Mesothelial cell of epicardium (in vitro differentiated cells): ENCODE measurements at places on chromosomes 1 and 21.

GRCh38 chr1:234928642-234929041 is 200.0 kb downstream of the TOMM20 start:
- no peak for DNase-seq

- no peak for DNase-seq
Measured at GRCh38 chr1:12063141-12064072, at the start of gene TNFRSF8. TNFRSF8 (plus strand) TSS chr1:12063303; CDS start chr1:12063599, 296 bp downstream.

DNA sequence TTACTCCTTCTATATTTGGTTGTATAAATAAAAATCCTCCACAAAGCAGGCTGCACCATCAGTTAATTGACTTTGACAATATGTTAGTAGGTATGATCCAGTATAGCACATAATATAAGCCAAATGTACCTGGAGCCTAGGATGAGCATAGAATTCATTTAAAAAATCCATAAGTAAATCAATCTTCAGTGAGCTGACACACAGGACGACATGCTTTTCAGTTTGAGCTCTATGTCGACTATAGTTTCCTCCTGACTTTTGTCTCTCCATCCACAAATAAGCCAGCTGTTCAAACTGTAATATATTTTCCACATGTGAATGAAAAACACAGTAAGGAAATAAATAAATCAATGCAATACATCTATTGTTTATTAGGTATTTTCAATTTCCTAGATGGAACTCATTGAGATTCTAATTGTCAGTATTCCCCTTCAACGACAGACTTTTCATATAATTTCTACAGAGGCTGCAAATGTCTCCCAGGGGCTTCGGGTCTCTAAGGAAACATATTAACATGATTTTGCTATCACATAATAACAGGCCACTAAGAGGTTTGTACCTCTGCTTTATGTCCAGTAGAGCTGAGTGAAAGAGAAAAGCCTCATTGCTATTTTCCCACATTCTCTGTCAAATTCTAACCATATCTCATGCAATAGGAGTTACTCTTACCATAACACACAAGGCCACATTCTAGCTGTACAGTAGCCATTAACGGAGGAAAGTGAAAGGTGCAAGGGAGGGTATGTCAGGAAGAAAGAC is 180.1 kb downstream of the KCNT2 start:
- DNase-seq: no peak

GRCh38 chr1:245561665-245562234 is 407.0 kb downstream of the KIF26B start:
- DNase-seq: no peak

DNA sequence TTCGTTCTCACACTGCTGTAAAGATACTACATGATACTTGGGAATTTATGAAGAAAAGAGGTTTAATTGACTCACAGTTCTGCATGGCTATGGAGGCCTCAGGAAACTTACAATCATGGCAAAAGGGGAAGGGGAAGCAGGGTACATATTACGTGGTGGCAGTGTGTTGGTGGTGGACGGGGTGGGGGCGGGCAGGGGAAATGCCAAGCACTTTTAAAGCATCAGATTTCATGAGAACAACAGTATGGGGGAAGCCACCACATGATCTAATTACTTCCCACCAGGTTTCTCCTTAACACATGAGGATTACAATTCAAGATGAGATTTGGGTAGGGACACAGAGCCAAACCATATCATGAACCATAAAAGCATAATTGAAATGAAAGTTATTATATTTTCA is 88.5 kb downstream of the UBE2U start:
- DNase-seq: no peak

DNA sequence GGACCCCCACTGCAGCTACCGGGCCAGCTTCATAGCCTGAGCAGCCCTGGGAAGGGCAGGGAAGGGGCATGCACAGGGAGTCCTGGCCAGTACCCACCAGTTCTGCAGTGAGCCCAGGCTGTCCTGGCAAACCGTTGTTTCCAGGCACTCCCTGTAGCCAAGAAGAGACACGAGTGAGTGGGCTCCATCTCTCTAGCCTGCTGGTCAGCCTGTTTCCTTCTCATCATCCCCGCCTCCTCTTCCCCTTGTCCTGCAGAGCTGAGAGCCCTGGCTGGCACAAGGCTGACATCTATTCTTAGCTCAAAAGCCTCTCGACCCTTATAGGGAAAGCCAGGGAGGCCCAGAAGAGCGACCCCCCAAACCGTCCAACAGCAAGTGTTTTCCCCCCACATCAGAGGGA is 28.7 kb downstream of the COL16A1 start:
- no peak for DNase-seq

GRCh38 chr1:9179463-9180110 is 50.7 kb upstream of the GPR157 start:
- no peak for DNase-seq

DNA sequence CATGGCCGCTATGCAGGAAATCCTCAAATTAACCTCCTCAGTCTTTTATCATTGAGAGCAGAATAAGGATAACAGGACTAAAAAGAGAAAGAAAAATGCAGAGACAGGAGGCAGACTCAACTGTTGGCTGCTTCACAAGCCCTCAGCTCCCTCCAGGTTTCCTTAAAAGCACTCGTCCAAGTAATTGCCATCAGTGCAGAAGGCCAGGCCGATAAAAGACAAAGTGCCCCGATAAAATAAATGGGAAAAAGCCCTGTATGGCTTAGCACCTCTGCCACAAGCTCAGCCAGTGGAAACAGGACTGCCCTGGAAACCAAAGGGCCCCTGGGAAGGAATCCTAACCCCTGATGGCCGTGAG is 8.1 kb downstream of the S100A6 start:
- no peak for DNase-seq

DNA sequence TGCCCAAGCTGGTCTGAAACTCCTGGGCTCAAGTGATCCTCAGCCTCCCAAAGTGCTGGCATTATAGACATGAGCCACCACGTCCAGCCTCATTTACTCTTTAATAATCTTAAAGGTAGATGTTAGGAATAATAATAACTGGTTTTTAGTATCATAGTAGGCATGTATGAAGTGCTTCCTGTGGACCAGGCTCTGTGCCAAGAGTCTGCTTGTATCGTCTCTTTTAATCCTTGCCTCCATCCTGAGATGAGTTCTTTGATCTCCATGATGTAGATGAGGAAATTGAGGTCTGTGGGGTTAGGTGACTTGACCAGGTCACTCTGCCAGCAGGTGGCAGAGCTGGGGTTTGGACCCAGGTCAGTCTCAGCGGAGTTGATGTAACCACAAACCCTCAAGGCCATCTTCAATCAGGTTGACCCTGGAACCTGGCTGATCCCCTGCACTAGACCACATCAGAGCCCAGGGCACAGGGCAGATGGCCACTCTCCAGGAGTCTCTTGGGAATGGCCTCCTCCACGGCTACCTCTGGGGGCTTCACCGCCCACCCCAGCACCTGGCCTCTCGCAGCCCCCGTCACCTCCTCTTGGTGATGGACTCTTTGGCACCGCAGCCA is 11.3 kb downstream of the EFHD2 start:
- DNase-seq: no peak

- DNase-seq: no peak
Measured at GRCh38 chr1:195933835-195934234, 674.4 kb downstream of the KCNT2 start.

DNA sequence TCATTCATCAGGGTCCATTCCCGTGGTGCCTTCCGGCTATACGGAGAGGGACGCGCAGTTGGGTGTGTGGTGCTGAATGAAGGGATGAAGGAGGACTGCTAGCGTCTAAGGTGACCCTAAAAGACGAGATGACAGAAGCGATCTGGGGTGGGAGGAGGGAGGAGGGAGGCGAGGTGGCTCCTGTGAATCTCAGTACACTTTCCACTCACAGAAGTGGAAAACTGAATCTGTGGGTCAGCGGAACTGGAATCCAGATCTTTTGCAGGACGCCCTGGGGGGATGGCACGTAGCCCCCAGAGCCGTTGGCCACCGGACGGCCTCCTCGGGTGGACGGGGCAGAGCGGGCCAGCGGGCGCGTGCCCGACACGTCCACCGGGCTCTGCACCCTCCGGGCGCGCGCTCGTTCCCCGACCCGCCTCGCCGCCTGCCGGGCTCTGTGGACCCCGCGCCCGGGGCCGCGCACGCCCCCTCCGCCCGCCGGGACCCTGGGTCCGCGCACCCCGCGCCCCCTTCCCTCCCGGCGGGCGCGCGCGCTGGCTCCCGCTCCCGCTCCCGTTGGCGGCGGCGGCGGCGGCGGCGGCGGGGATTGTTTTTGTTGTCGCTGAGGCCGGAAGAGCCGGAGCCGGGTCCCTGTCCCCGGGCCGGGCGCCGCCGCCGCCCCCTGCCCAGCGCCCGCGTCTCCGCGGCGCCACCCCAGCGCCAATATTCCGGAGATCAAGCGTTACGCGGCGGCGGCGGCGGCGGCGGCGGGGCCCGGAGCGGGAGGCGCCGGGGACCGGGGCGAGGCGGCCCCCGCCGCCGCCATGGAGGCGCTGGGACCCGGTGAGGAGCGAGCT is at the start of gene AGO4:
AGO4 (plus strand) TSS at position 403 of the 836 bp plus-strand sequence; CDS start at position 804, 401 bp downstream.
- DNase-seq: peak; percentile 60

- DNase-seq: no peak
Measured at GRCh38 chr1:12598974-12599373, 19.0 kb downstream of the DHRS3 start.

- DNase-seq: no peak
Measured at GRCh38 chr1:27506703-27507102, 16.7 kb upstream of the WASF2 start.

DNA sequence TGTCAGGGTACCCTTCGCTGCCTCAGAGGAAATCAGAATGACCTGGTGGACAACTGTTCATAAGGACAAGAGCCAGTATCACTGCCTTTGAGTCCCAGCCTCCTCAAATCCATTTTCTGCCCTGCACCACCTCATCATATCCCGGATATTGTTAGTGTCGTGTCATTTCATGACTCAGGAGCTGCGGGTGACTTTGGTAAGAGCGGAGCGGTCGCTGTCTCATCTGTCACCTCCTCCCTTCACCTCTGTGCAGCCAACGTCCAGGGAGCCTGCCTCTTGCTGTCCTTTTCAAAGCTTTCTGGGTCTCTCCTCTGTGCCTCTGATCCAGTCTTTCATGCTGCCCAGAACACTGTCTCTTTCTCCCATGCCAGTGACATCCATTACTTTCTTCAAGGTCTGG is 7.0 kb upstream of the C1orf198 start:
- DNase-seq: no peak

- DNase-seq: no peak
Measured at GRCh38 chr1:56754708-56755479, 64.3 kb downstream of the FYB2 start.

- DNase-seq: no peak
Measured at GRCh38 chr1:1132956-1133750, 17.3 kb upstream of the C1orf159 start.

- DNase-seq: no peak
Measured at GRCh38 chr1:43423672-43424550, 29.8 kb downstream of the HYI start.

DNA sequence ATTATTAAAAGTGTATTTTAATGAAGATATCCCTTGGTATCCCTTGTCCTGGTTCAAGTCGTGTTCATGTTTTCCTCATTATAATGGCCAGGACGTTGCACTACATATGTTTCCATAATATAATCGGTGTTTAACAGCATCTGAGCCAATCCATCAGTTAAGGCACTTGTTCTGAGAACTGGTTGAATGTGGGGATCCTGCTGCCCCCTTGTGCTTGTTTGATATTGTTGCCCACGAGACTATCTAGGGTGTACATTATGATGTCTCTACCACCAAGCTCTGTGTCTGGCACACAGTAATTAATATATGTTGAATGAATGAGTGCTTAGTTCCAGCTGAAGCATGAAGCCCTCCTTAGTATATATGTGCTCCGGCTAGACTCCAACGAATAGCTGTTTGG is 193.0 kb downstream of the CACNA1E start:
- DNase-seq: no peak

- DNase-seq: no peak
Measured at GRCh38 chr1:87594736-87595383, 266.2 kb downstream of the LMO4 start.

- DNase-seq: no peak
Measured at GRCh38 chr1:33363021-33363420, 42.1 kb upstream of the A3GALT2 start.

DNA sequence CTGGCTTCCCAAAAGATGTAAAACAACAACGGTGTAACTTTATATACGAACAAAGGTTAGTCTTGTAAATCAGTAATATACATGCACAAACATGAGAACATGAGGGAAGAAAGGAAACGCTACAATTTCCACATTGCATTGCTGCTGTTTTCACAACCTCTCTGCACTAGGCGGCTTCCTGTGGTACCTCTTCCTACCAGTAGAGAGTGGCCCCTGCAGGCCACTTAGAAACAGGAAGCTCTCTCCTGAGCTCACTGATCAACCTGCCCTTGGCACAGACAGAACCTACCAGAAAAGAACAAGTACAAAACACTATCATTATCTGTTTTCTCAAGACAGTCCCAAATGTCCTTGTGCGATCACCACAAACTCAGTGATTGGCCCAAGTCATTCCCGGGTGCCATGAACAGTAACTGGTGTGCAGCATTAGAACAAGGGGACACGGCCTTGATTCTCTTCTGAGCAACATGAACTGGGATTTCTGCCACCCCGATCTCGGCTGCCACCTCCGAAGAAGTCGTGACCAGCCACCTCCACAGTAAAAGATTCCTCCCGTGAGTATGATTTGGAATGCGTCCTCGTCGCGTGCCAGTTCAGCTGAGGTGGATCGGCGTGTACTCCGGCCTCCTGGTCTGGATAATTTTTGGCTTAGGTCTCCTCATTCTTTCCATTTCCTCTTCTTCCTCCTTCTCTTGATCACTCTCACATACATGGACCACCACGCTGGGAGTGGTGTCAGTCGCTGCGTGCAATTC is 5.7 kb upstream of the KCNE1 start:
- no peak for DNase-seq

DNA sequence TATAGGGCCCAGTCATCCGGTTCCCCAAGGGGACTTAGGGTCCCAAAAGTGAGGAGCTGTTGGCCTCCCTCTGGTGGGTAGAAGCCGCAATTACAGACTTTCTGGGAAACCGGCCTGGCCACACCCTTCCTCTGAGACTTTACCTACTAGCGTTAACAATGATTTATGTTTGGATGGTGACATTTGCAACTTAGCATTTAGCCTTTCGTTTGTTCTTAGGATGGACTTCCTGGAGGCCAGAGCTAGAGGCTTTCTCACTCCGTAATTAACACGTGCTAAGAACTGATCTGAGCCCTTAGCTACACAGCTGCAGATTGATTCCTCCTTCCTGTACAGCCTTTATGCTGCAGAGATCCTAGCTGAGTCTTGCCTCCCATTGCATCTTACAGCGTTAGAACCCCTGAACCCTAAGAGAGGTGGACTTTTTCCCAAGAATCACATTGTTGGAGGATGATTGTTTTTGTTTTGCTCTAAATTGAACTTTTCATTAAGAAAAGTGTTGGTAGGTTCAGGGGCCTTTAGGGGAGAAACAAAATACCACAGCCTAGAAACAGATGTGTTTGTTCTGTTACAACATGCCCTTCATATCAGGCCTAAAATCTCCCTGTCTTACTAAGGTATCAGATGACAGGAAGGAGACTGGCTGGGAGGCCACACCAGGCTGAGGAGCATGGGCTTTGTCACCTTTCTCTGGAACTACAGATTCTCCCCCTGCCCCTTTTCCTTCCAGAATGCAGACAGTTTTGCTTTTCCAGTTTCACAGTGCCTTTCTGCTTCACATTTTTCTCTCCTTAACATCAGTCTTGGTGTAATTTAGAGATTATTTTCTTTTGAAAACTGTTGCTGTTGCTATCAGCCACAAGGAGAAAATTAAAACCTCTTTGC is 1.9 kb downstream of the S100A11 start:
- DNase-seq: no peak

- no peak for DNase-seq
Measured at GRCh38 chr1:229093238-229093540, 177.7 kb upstream of the RAB4A start.
